ENCODE measurements at places on chromosomes 16 and 17.

DNA sequence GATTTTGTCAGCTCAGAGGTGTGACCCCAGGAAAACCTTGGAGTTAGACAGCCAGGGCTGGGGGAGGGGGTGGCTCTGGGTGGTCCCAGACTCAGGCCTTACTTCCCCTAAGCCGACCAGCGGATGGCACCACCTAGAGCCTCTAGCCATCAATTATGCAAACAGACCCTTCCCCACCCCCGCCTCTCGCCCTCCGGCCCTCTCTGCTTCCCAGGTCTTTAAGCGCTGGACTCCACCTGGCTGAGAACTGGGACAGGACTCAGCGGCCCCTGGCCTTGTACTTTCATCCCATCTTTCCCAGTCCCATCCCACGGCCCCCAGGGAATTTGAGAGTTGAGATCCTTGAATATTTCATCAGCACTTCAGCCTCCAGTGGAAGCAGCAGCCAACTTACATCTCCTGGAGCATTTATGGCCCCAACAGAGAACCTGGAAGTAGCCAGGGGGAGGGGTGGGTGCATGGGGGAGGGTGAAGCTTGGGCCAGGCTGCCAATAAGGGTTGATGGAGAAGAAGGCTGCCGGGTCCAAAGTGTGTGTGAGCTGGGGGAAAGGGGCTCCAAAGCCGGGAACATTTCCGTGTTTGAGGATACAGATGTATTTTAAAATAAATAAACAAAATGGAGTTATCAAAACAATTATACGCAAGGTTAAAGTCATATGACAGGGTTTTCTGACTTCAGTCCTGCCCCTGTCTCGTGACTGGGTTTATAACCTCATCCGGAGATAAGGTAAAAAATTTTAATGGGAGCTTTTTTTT lies 7.5 kb upstream of the JUP start:
- DNase-seq: no peak

- DNase-seq: no peak
These were observed 39.3 kb upstream of the NOL11 start for GRCh38 chr17:67678414-67678813.

DNA sequence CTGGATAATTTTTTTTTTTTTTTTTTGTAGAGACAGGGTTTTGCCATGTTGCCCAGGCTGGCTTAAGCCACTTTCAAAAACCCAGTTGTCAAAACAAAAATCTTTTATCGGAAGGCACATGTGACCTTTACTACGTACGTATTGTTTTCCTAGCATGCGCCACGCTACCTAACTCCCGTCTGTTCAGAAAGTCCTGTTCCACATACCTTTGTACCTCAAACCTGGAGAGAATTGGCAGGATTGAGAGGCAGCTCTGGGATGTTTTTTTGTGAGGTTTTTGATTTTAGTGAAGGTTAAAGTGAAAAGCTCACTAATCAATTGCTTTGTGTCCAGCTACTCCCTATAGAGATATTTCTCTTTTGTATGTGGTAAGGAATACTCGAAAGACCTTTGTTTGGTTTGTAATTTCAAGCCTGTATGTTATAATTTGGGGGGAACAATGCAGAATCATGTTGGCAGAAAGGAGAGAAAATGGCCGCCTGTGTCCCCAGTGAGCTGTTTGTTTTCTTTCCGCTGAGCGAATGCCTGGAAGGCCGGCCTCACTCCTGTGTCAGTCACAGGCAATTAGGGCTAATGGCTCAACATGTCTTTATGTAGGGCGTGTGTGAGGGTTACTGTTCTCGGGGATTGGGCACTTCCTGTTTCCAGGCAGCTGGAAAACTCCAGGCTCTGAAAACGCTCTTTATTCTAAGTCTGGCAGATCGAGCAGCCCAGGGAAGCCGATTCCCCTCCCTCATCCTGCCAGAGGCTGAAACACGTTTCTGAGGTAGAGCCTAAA lies 60.8 kb upstream of the CLEC18A start:
- no peak for DNase-seq

DNA sequence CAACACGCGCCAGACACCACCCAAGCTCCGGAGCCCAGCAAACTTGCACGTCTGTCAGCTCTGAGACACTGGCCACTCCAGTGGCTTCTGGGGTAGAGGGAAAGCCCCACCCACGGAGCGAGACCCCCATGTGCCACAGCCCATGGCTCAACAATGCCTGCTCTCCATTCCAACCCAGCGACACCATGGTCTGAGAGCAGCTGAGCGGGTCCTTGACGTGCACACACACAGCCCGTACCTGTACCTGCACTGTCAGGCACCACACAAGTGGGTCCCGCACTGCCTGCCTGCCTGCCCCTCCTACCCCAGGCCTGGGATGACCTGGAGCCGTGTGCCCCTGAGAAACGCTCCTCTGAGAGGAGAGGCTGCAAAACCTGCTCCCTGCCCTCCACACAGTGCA lies 77.0 kb downstream of the ZNF778 start:
- DNase-seq: no peak

DNA sequence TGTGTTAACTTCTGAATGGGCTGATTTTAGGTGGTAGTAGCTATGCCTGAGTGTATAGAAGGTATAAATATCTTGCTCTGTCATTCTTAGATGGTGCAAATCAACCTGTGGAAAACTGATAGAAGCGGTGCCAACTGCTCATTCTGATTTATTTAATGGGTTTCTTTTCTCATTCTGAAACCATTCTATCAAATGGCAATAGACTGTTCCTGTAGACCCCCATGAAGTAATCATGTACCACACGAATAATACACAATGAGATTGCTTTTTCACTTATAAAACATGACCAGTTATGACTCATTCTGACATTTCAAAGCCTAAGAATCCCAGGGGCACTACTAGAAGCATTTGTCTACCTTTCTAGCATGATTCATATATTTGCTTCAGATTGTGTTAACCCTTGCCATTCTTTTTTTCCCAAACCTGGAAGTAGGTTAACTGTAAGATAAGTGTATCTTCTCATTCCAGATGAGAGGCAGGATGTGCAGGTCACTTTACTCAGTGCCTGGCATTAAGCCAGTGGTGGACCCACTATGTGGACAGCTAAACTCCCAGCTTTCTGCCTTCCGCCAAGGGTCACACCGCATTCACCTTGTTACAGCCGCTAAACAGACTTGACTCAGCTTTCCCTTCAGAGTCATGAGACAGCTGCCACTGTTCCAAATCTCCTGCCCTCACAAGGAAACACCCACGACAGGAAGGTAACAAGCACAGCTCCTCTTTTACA lies 16.4 kb upstream of the SLC16A11 start:
- DNase-seq: no peak

GRCh38 chr16:10895053-10895946 lies 18.3 kb downstream of the CIITA start:
- no peak for DNase-seq

GRCh38 chr16:69328854-69329316 lies 1.5 kb downstream of the PDF start:
- DNase-seq: peak; percentile 7

- no peak for DNase-seq
These were observed 5.9 kb downstream of the KRT17 start for GRCh38 chr17:41618341-41619035.

- no peak for DNase-seq
These were observed 9.7 kb downstream of the IRX6 start for GRCh38 chr16:55333684-55334083.

- no peak for DNase-seq
These were observed 103.6 kb downstream of the RMI2 start for GRCh38 chr16:11448796-11449416.

GRCh38 chr16:27894386-27894785 lies 169.1 kb downstream of the GSG1L start:
- DNase-seq: no peak

DNA sequence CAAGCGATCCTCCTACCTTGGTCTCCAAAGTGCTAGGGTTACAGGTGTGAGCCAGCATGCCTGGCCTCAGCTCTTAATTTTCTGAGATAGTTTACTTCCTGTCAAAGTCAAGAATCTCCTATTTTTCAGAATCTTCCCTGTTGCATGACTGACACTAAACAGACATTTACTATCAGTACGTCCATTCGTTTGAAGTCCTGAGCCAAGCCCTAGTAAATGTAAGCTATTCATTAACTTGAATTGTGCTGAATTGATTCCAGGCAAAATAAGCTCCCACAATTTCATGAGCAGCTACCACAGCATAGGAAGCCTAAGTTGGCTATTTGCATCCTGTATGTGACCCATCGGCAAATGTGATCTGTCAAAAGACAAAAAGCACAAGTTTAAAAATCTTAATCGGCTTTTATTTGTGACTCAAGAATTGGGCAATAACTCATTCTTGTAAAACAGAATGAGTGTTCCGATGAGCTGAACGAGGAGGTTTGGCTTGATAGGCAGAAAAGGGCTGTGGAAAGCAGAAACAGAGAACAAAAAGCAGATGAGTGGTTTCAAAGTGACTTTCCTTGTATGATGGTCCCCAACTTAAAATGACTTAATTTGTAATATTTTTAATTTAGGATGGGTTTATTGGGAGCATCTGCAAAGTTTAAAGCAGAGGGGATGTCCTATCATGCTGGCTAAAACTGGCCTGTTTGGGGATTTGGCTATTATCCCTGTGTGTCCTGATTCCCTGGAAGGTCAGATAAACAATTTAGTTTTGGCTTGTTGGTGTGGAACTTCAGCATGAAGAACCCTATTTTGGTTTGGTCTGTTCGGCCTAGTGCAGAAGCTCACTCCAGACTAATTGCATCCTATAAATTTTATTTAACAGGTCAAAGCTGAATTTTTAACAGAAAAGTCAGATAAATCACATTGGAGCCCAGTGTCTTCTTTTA lies 14.2 kb downstream of the RNF112 start:
- peak; percentile 38 for DNase-seq

DNA sequence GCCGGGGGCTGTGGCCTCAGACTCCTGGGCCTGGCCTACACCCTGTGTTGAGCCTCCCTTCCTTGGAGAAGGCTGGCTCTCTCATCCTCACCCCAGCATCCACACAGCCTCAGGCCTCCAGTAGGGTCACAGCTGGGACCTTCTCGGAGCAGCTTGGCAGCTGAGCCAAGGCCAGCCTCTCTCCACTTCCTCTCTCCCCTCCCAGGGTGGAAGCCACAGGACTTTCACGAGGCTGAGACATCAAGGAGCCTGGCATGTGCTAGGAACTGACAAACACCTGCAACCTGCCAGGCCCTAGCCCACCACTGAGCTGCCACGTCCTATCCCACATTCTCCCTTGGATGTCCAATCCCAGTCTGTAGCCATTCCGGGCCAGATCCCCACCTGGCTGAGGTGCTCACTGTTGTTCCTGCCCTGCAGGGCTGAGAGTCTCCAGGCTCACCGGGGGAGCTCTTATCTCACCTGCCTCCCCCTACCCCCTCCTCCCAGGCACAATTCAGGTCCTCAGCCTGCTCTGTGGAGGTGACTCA lies 3.1 kb downstream of the MMP15 start:
- DNase-seq: no peak

DNA sequence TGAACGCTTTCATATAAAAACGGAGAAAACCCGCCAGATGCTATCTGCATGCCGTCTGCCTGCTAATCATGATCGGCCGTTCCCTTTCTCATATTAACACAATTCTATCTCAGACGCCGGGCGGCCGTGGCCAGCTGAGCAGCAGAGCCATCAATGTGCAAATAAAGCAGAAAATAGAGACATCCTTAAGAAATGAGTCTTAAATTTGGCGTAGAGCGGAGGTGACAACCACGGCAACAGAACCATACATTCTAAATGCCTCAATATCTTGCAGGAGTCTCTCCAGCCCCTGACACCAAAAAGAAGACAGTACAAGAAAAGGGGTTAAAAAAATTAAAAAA lies 2.7 kb upstream of the IRX5 start:
- DNase-seq: no peak

- DNase-seq: no peak
These were observed 8.5 kb downstream of the SLC22A31 start for GRCh38 chr16:89191901-89192185.

- DNase-seq: no peak
These were observed 68.3 kb upstream of the GCSH start for GRCh38 chr16:81164481-81164880.

DNA sequence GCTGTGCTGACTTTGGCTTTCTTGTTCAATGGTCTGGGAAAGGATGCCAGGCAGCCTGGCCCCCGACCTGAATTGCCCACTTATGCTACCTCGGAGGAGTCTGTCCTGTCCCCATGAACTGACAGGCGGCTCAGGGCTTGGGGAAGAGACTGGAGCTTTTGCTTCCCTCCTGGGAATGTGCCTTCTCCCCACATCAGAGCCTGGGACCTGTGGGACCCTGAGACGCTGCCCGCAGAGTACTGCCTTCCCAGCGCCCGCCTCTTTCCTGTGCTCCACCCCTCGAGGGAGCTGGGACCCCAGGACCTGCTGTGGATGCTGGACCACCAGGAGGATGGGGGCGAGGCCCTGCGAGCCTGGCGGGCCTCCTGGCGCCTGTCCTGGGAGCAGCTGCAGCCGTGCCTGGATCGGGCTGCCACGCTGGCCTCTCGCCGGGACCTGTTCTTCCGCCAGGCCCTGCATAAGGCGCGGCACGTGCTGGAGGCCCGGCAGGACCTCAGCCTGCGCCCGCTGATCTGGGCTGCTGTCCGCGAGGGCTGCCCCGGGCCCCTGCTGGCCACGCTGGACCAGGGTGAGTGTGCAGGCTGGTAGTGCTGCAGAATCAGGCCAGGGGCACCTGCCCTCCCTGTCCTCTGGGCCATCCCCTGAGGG lies 18.5 kb downstream of the FCSK start:
- DNase-seq: no peak

- DNase-seq: no peak
These were observed 46.5 kb downstream of the SSH2 start for GRCh38 chr17:29883497-29883896.

DNA sequence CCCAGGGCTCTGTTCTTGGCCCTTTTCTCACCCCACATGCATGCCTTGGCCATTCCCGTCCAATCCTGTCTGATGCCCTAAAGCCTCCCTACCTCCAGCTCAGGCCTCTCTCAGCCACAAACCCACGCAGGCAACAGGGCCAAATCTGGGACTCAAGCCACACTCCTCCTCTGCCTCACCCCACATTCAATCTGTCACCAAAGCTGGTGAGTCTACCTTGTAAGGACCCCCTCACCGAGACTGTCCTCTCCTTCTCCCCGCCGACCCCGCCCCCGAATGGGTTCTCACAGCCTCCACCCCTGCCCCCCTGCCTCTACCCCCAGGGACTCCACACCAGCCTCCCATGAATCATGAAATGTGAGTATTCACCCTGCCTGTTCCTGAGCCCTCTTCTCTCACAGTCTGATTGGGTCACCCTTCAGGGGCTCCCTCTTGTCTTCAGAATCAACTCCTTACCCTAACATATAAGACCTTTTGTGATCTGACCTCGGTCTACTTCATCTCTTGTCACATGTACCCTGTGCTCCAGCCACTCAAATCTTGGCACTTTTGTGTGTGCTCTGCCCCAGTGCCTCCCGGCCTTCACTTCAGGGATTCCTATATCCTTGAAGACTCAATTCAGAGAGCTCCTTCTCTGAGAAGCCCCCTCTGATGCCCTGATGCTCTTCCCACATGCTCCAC lies 10.7 kb downstream of the EPOP start:
- DNase-seq: no peak

GRCh38 chr17:46950342-46950996 lies 27.5 kb downstream of the GOSR2 start:
- DNase-seq: no peak

All from AG09309 (cell line).